ENCODE measurements at places on chromosomes 3 and 15. TPM values are rescaled to one million over a fixed set of nuclear protein-coding genes. Genes with fewer than 3 reads are reported as not detected.

Gene NR1I2
- polyA plus RNA-seq: 0.41 TPM

Gene CHDH
- polyA plus RNA-seq: 26.5 TPM

Gene PTPN9
- polyA plus RNA-seq: 15.3 TPM

Gene CFAP161
- not detected for polyA plus RNA-seq

Gene SERPINI2
- polyA plus RNA-seq: not detected

Gene EDC3
- 11.5 TPM for polyA plus RNA-seq

Gene ZPLD1
- not detected for polyA plus RNA-seq

Gene CGNL1
- 62.0 TPM for polyA plus RNA-seq

Gene FRG2C
- polyA plus RNA-seq: 0.99 TPM

Gene GOLGA6L4
- 3.0 TPM for polyA plus RNA-seq

Gene CLDN16
- polyA plus RNA-seq: 28.4 TPM

Gene ZBTB20
- polyA plus RNA-seq: 0.99 TPM

Gene SV2B
- polyA plus RNA-seq: 0.17 TPM

Gene MAGEL2
- polyA plus RNA-seq: not detected

Gene TMC3
- not detected for polyA plus RNA-seq

Gene CADPS
- not detected for polyA plus RNA-seq

Gene EBLN2
- polyA plus RNA-seq: 0.24 TPM

Gene GREM1
- 0.15 TPM for polyA plus RNA-seq

Gene COL7A1
- 14.4 TPM for polyA plus RNA-seq

Gene PXYLP1
- 5.4 TPM for polyA plus RNA-seq

Gene GABRA5
- not detected for polyA plus RNA-seq

Gene PPP1R14D
- 4.0 TPM for polyA plus RNA-seq

Gene DAPK2
- 3.8 TPM for polyA plus RNA-seq

Gene MKRN2OS
- polyA plus RNA-seq: not detected

Gene LINGO1
- 6.8 TPM for polyA plus RNA-seq

Gene CRBN
- 31.0 TPM for polyA plus RNA-seq

Gene CPN2
- 15.8 TPM for polyA plus RNA-seq

Gene FRMD4B
- 11.8 TPM for polyA plus RNA-seq

Gene PLA2G4B
- 4.8 TPM for polyA plus RNA-seq

Gene ZDHHC23
- 4.8 TPM for polyA plus RNA-seq

Gene PLCH1
- 1.6 TPM for polyA plus RNA-seq

Gene FSTL1
- 31.1 TPM for polyA plus RNA-seq

Gene FBXL2
- polyA plus RNA-seq: 10.8 TPM

Gene GOLGA8S
- 0.13 TPM for polyA plus RNA-seq

Gene GOLGA8T
- 0.28 TPM for polyA plus RNA-seq

Gene BFSP2
- polyA plus RNA-seq: 0.86 TPM

Gene GABRG3
- not detected for polyA plus RNA-seq

Gene TIMMDC1
- 169 TPM for polyA plus RNA-seq

Gene LACTB
- polyA plus RNA-seq: 16.8 TPM

Gene CASR
- 14.8 TPM for polyA plus RNA-seq

Gene ECE2
- not detected for polyA plus RNA-seq

Gene SERINC4
- 0.47 TPM for polyA plus RNA-seq

Gene PCLAF
- 1.3 TPM for polyA plus RNA-seq

Gene C3orf62
- 7.0 TPM for polyA plus RNA-seq

Gene SKOR1
- 0.22 TPM for polyA plus RNA-seq

Gene SLC12A8
- 5.4 TPM for polyA plus RNA-seq

Gene FOXB1
- polyA plus RNA-seq: not detected

Gene ACKR2
- 0.86 TPM for polyA plus RNA-seq

Gene ETFA
- polyA plus RNA-seq: 261 TPM

Gene GLDN
- 0.71 TPM for polyA plus RNA-seq

Gene XCR1
- not detected for polyA plus RNA-seq

Gene PPARG
- 19.0 TPM for polyA plus RNA-seq

Gene TRPM1
- 1.3 TPM for polyA plus RNA-seq

Gene CD86
- 1.3 TPM for polyA plus RNA-seq

Gene DAZL
- not detected for polyA plus RNA-seq

All from kidney (tissue), 22 donors.